ENCODE measurements at places on chromosomes 4 and X. TPM values are rescaled to one million over a fixed set of nuclear protein-coding genes. Genes with fewer than 3 reads are reported as not detected.

Gene MAGEA12
- 0.12 TPM for total RNA-seq

Gene CENPVL3
- 0.14 TPM for total RNA-seq

Gene MAGEA3
- 2.7 TPM for total RNA-seq

Gene SSX3
- total RNA-seq: not detected

Gene EREG
- total RNA-seq: 13.3 TPM

Gene HPGD
- total RNA-seq: 63.8 TPM
